Spleen (tissue), 13 donors: ENCODE measurements at places on chromosomes 6 and 20. TPM values are rescaled to one million over a fixed set of nuclear protein-coding genes. Genes with fewer than 3 reads are reported as not detected.

SAPCD1 gene
- 7.5 TPM for polyA plus RNA-seq

TINAG gene
- polyA plus RNA-seq: not detected

ADAM33 gene
- 5.9 TPM for polyA plus RNA-seq

OPRL1 gene
- 4.9 TPM for polyA plus RNA-seq

SSTR4 gene
- not detected for polyA plus RNA-seq

GRCh38 chr6:3455569-3456394 is 1.1 kb downstream of the SLC22A23 start:
- DNase-seq: no peak

- no peak for DNase-seq
Observed at GRCh38 chr6:56757588-56757984, 114.9 kb upstream of the DST start.

DNA sequence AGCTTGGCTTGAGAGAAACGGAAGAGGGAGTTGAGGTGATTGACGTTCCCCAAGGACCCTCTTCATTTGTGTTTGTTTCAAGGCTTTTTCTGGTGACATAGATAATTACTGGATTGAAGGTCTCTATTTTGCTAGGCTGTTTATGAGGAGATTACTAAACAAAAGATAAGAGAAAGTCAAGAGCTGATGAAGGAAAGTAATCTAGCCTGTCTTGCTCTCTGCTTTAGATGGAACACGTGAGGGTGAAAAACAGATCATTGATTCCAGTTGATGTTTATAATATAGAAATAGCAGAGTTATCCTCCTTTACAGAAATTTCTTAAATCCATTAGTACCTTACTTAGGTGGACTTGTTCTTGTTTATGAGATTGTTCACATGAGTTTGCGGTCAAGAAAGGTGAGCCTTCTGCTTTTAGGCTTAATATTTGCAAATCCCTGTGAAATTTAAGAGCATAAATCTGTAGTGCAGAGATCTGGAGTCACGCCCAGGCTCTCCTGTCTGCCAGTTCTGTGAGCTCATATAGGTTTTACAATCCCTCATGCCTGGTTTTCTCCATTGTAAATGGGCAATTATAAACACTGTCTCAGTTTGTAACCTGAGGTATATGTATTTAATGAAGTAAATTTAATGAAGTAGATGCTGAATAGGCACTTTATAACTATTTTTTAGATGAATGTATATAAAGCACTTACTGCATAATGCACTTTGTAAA is 272.8 kb downstream of the NKAIN2 start:
- DNase-seq: no peak

DNA sequence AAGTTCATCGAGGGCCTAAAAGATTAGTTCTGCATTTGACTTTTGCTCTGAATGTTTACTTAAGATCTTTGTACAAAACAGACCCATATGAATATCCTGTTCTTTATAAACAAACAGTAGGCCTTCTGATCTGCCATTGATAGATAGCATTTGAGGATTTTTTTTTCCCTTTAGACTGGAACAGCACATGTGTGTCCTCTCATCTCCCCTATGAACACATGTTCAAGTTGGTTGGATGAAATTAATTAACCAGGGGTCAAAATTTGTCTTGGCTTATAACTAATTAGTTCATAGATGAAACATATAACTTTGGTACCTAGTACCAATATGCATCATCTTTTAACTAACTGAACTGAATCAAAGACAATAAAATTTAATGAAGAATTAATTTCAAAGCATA is 81.3 kb downstream of the AK9 start:
- no peak for DNase-seq

DNA sequence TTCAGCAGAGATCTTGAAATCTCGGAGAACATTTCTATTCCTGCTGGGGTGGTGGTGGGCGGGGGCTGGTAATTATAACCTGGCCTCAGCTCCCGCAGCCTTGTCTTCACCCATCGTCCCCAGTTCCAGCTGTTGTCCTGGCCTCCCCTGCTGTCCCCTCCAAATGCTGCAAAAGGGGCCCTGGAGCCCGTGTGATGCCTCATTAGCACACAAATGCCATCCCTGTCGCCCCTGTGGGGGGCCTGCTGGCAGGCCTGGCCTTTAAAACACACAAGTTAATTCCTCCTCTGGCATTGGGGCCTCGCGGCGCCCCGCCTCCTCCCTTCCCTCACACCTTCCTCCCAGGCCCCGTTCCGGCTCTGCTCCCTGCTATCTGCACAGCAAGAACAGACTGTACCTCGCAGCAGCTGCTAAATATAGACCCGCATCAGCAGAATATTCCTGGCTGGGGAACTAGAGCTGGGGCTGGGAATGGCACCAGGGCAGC is 85.7 kb downstream of the CDH22 start:
- DNase-seq: no peak

POPDC3 gene
- polyA plus RNA-seq: 0.24 TPM

CDS2 gene
- 6.9 TPM for polyA plus RNA-seq

DNA sequence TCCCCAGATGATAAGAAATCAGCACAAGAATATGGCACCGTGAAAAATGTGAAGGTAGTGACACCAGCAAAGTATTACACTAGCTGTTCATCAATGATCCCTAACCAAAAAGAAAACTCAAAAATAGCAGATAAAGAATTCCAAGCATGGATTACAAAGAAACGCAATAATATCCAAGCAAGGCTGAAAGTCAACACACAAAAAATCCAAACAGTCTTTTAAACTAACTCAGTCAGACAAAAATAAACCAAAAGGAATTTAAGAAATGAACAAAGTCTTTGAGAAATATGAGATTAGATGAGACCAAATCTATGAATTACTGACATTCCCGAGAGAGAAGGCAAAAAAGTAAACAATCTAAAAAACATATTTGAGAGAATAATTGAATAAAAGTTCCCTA is 976.1 kb upstream of the MAP3K7 start:
- no peak for DNase-seq

GPSM3 gene
- polyA plus RNA-seq: 202 TPM

DNA sequence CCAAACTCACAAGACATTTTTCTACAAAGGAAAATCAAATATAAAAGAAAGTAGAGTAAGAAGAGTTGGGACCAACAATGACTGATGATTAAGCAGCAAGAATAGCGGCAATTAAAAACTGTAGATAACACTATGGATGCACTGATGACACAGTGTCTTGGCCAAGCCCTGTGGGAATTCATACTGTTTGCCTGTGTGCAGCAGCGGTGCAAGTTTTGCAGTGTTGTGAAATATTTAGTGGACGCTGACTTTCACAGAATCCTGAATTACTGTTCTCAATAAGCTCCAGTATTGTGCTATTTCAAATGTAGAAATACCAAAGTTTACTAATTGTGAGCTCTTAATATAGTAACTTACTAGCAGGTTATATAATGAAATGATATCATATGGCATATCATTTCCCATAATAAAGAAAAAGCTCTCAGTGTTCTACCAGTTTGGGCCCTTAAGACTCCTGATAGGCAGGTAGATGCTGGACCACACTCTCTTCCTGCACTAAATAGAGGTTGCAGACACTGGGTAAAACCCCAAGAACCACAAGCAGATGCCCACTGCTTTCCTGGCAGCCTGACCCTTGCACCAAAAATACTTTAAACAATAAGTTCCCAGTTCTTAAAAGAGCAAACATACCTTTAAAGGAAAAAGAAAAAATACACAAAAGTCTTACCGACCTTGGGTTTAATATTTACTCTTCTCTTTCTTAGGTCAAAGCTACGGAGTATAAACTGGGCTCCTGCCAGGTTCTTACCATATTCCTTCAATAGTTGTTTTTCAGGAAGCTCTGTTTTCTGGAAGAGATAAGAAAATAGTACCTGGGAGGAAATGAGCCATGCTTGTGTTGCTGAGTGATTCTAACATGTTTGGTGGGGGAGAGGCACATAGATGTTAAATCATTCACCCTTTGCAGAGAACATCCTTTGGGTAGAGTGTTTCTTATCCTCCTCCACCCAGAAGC is 41.6 kb downstream of the ANKEF1 start:
- DNase-seq: no peak

CYP39A1 gene
- polyA plus RNA-seq: 0.77 TPM

CABLES2 gene
- polyA plus RNA-seq: 2.7 TPM

DNA sequence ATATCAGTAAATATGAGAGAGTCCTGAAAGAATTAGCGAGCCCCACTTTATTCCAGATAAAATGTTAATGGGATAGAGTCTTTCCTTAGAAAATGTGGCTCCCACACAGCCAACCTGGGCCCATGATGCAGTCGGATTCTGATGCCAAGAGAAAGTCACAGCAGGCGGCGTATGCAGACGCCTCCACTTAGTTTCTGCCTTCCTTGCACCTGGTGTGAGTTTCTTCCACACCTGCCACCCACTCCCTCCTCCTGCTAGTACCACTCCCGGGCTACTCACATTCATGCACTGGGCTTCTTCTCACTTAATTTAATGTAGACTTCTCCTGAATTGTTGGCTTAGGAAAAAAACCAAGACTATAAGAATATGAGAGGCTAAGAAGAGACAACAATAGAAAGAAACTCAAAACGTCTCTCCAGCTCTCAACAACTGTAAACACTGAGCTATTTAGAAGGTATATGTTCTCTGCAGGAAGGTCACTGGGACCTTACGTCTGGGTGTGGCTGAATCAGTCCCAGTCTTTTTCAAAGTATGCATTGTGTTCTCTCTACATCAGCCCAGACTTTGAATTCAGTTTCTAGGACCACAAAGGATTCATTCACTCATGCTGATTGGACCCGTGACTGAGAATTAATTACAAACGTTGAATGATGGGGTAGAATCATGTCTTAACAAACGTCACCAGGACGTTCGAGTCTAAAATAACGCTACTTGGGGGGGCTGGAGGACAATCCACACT is 70.4 kb downstream of the GCNT2 start:
- DNase-seq: no peak

FAM209B gene
- polyA plus RNA-seq: 3.3 TPM

GRCh38 chr20:10669843-10670446 is 3.9 kb downstream of the JAG1 start:
- no peak for DNase-seq

DNA sequence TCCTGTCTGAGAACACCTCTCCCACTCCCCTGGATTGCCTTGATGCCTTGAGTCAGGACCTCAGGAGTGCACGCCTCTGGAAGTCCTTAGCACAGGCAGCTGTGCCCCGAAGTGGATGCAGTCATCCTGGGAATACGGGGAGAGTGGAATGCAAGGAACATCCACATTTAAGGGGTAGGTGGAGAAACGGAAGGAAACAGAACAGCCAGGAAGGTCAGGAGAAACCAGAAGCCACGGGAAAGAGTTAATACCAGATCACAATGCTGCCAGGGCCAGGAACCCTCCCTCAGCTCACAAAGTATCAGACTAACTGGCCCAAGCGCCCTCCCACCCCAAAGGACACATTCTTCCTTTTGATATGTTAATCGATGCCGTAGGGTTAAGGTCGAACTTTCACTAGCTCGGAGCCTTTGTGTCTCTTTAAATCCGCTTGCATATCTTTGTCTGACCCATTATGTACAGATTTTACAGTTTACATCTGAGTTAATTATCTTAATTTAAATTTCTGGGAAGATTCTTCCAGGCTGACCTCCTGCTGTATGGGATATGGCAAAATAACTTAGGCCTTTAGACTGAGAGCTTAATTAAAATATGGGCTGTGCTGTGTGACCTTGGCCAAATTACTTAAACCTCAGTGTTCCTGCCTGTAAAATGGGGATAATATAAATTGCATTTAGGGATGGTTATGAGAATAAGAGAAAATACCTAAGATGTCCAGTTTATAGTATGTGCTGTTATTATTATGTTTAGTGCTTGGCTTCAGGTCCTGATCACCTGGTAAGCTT is 24.0 kb upstream of the CCND3 start:
- no peak for DNase-seq

DNA sequence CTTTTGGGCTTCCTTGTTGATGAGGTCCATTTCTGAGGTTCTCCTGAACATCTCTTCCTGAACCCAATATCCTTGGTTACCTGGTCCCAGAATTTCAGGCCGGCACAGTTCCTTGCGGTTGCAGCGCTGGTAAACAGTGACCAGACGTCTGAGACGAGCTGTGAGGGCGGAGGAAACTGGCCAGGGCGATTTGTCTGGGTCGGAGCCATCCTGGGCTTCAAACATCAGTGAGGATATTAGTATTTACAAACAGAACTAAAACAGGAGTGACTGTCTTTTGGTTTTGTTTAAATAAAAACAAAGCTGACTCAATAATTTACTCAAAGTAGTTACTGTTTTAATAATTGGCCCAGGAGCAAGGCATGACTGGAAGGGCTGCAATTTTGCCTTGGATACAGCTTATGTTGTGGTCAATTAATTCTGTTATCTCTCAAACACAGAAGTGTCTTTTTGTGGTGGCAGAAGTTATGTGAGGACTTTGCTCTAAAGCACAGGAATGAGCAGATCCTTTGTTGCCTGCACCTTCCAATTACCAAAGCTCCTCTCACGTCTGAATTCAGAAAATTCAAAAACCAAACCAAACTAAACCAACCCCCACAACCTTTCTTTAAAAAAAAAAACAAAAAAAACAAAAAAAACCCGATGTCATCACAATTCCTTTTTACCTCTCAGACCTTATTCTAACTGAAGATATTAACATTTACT is 58.7 kb upstream of the EMILIN3 start:
- DNase-seq: no peak

TGM3 gene
- polyA plus RNA-seq: 0.33 TPM

- no peak for DNase-seq
Observed at GRCh38 chr6:138931660-138932059, 56.4 kb downstream of the REPS1 start.

- peak; percentile 73 for DNase-seq
Observed at GRCh38 chr6:43508481-43509141, 1.5 kb downstream of the LRRC73 start.

DNA sequence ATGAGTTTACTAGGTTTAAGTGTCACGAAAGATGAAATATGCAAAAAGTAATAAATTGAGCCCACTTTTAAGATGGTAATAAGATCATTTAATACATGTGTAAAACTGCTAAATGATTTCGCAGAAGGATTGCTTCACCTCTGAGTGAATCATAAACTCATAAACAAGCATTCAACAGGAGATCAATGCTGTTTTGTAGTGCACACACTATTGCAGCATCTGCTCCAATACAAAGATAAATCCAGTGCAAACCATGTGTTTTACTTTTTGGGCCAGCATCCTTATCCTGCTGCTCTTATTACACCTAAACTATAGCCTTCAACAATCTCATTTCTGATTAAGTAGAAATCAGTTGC is 400.1 kb downstream of the NKAIN2 start:
- DNase-seq: no peak
